ENCODE measurements at places on chromosomes 16 and 17.

DNA sequence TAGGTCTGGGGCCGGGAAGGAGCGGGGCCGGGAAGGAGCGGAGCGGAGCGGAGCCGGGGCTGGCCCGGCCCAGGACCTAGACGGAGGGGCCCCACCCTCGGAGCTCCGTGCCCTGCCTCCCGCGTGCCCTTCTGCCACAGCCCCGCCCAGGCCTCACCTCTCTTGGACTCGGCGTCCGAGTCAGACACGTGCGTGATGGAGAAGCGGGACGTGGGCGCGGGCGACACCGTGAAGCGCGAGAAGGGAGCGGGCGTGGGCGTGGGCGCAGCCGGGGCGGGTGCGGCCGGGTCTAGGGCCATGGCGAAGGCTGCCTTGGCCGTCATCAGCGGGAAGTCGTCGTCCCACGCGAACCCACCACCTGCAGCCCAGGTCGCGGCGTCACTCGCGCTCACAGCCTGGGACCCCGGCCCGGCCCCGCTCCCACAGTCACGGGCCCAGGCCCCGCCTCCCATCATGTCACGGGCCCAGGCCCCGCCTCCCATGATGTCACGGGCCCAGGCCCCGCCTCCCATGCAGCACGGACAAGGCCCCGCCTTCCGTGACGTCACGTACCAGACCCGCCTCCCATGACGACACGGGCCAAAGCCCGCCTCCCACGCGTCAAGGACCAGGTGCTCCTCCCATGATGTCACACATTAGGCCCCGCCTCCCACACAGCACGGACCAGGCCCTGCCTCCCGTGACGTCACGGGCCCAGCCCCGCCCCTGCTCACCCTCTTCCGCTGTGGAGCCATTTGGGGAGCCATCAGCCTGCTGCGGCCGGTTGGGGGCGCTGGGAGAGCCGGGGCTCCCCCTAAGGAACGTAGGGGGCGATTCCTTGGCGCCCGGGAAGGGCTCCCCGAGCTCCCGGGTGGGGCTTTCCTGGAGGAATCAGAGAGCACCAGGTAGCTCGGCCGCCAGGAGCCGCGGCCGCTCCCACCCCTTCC, 45.8 kb upstream of the PVALEF start:
- peak; percentile 85 for DNase-seq

- no peak for DNase-seq
These were observed 96.9 kb downstream of the ZNF778 start for GRCh38 chr16:89314357-89314756.

GRCh38 chr17:34265711-34266110, 4.3 kb upstream of the CCL7 start:
- DNase-seq, result peak; percentile 82

- DNase-seq, result no peak
These were observed 213.5 kb downstream of the BCAS3 start for GRCh38 chr17:60891149-60891548.

DNA sequence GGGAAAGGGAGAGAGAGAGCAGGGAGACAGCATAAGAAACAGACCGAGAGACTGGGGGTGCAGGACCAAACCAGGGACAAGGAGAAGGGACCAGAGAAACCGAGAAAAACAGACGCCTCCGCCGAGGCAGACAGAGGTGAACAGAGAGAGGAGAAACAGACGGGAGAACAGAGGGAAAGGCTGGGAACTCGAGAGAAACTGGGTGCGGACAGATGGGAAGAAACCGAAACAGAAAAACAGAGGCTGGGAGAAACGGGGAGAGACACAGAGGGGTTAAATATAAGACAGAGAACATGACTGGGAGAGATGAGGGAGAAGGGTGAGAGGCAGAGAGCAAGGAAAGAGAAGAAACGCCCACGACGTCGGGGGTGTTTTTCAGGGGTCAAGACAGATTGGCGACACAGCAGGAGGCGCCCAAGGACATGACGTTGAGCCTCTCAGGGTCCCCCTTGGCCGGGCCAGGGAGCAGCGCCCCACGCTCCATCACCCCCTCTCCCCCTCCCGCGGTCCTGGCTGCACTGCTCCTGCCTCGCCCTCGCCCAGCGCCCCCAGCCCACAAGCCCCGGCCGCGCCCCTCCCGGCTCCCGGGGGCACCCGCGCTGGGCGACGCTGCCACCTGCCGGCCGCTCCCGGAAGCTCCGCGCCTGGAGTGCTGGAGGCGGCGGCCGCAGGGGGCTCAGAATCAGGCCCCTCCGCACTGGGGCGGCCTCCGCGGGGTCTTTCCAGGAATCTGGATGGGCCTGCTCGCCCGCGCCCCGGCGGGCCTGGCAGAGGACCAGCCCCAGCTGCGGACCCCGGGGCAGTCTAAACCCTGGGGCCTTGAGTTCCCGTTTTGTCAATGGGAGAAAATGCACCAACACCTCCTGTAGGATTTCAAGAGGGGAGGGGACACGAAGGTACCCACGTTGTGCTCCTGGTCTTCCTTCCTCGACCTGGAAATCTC, 1.3 kb upstream of the TMEM92 start:
- DNase-seq, result peak; percentile 35

- DNase-seq, result no peak
These were observed 41.1 kb upstream of the FAAP100 start for GRCh38 chr17:81593105-81593871.

- DNase-seq, result peak; percentile 37
These were observed 15.2 kb upstream of the CA4 start for GRCh38 chr17:60134396-60135150.

GRCh38 chr16:47920709-47921108, 235.1 kb downstream of the ABCC12 start:
- no peak for DNase-seq

DNA sequence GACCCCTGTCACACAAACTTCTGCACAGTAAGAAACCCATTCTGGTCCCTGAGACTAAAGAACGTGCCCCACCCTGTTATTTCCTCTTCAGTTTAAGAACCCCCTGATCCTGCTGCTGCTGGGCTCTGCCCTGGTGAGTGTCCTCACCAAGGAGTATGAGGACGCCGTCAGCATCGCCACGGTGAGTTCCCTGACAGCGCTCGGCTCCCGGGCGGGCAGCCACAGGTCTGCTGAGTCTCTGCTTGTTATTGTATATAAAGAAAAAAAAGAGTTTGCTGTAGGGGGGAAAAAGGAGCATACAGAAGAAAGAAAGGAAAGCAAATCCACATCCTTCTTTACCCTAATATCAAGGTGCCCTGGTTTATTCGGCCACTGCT, 40.0 kb downstream of the ATP2C2 start:
- no peak for DNase-seq

DNA sequence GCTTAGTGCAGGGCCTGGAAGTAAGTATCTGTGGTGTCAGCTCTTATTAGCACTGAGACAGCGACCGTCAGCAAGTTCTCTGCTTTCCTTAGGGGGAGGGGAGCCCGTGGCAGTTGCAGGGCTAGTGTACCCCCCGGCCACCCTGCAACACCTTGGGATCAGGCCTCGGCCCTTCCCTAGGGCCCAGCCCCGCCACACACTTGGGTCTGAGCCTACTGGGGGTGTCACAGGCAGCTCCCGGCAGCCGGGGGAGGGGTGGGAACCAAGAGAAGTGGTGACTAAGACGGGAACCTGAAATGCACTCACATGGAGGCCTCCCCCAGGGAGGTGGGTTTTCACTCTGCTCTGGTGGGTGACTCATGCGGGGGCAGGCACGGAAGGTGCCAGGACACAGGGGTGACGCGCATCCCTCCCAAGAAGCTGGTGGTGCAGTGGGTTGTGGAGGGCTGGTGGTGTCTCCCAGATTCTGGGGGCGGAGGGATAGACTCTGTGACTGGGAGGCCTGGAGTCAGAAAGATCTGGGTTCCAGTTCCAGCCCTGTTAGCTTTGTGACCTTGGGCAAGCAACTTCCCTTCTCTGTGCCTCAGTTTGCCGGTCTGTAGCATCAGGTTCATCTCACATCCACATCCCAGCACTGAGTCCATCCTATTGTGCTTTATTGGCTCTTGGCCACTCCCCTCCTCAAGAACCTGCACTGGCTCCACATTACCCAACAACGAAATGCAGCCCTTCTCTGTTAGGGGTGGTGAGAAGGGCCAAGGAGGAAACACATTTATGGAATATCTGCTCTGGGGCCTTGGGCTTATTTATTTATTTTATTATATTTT, 44.5 kb downstream of the LAT start:
- peak; percentile 75 for DNase-seq

DNA sequence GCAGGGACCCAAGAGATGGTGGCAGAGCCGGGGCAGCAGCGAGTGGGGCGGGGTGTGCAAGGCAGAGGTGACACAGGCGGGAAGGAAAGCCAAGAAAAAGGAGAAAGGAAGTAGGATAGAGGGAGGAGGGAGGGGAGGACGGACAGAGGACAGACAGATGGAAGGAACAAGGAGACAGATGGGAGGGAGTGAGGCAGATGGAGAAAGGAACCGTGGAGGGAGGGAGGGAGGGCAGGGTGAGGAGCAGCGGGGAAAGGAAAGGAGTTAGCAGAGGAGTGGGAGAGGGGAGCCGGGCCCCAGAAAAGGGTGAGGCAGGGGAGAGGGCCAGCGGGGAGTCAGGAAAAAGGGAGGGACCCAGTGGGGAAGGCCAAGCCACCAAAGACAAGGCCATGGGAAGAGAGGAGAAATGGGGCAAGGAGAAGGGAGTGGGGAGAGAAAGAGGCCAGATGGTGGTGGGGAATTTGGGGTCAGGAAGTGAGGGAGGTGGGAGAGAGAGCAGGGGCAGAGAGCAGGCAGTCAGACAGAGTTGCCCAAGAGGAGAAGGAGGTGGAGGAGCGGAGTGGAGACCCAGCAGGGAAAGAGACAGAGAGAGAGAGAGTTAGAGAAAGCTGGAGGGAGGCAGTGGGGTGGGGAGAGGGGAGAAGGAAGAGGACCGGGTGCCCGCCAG, 13.2 kb upstream of the ASGR1 start:
- no peak for DNase-seq

DNA sequence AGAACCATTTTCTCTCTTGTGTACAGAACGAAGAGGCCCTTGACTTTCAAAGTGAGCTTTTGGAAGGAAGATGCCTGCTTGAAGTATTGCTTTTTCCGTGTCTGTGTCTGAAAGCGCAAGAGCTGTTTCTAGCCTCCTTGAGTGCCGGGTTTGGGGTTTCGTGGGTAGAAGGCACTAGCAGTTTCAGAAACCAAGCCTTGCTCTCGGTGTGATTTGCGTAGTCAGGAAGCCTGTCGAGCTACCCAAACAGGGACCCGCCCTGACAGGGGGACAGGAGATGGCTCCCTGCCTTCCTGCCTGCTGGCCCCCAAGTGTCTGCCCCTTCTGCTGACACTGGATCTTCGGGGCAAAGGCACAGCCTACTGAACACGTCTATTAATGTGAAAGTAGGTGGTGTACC, 322.0 kb downstream of the MAF start:
- no peak for DNase-seq

GRCh38 chr17:76957678-76958464, 89.7 kb downstream of the MGAT5B start:
- DNase-seq, result no peak

DNA sequence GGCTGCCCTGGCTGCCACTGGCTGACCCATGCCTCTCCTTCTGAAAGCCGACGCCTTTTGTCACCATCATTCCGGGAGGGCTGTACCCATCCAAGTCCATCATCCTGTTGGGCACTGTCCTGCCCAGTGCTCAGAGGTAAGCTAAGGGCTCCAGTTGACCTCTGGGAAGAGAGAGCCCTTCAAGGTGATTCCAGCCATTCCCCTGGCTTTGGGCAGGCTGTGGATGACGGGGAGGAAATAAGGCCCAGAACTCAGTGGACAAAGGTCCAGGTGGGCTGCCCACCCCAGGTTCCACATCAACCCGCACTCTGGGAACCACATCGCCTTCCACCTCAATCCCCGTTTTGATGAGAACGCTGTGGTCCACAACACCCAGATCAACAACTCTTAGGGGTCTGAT, 45.8 kb downstream of the NOS2 start:
- no peak for DNase-seq

DNA sequence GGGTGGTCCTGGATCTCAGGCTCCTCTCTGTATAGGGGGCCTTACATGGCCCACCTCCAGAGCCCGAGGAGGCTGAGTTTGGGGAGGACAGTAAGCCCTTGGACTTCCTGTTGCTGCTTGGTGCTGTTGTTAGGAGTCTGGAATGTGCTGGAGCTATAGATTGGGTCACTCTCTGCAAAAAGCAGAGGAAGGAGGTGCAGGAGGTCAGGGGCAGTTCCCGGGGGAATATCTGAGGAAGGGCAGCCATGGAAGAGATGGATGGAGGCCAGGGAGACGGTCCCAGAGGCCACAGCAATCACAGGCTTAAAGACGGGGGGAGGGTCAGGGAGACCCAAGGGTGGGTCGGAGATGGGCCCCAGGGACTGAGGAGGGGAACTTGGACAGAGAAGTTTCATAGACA, 23.0 kb upstream of the CBX4 start:
- DNase-seq, result no peak

DNA sequence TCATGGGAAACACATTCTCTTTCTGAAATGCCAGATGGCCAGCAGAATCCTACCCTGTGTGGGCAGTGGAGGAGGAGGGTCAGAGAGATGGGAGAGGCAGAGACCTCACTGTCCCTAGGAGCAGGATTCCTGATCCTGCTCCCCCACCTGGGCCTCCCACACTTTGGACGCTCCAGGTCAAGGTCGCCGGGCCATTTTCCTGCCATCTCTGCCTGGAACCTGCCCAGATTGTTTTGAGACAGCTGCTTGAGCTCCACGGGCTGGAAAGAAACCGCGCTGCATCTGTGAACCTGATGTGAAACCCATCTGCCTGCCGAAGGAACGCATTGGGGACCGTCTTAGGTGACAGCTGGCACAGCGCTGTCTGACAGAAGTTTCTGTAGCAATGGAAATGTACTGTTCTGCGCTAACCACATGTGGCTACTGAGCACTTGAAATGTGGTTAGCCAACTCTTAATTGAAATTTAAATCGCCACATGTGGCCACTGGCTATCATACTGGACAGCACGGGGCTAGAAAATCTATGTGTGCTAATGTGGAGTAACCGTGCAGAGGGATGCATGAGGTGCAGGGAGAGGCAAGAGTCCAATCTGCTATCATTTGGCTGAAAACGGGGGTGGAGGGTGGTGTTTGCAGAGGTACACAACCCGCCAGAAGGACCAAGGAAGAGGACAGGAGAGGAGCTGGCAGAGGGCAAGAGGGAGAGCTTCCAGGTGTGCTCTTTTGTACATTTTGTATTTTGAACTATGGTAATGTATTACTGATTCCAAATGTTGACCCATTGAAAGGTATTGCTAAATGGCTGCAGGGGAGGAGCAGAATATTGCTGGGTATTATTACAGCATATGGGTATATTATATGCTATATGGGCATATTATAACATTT, 15.4 kb upstream of the NUBP1 start:
- DNase-seq, result no peak

GRCh38 chr16:14485121-14485551, 144.9 kb downstream of the PARN start:
- no peak for DNase-seq

GRCh38 chr16:804193-805048, 3.9 kb upstream of the GNG13 start:
- no peak for DNase-seq

GRCh38 chr16:87434146-87434667, 42.1 kb downstream of the MAP1LC3B start:
- DNase-seq, result no peak

- no peak for DNase-seq
These were observed 9.6 kb downstream of the SREBF1 start for GRCh38 chr17:17826942-17827785.

DNA sequence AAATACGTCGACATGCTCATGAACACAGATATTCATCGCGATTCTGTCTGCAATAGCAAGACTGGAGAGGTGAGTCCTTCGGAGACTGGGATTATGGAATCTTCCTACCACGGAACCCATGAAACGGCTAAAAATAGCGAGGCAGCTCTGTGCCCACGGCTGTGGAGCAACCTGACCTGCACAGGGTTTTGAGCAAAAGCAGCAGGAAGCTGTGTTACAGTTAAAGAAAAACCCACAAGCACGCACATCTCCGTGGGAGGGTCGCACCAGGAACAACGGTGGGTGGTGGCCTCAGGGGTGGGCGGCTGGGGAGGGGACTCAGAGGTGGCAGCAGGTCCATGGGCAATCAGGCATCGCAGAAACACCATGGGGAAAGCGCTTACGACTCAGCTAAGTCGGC, 24.8 kb downstream of the SLC38A10 start:
- DNase-seq, result no peak

Data from suppressor macrophage (primary cell).